DMS153 (cell line): ENCODE measurements at places on chromosomes 11 and 22.

GRCh38 chr11:93187290-93187689 is 10.5 kb downstream of the SLC36A4 start:
- no peak for DNase-seq

- DNase-seq = no peak
These were observed 218.6 kb downstream of the KIRREL3 start for GRCh38 chr11:126781942-126782341.

DNA sequence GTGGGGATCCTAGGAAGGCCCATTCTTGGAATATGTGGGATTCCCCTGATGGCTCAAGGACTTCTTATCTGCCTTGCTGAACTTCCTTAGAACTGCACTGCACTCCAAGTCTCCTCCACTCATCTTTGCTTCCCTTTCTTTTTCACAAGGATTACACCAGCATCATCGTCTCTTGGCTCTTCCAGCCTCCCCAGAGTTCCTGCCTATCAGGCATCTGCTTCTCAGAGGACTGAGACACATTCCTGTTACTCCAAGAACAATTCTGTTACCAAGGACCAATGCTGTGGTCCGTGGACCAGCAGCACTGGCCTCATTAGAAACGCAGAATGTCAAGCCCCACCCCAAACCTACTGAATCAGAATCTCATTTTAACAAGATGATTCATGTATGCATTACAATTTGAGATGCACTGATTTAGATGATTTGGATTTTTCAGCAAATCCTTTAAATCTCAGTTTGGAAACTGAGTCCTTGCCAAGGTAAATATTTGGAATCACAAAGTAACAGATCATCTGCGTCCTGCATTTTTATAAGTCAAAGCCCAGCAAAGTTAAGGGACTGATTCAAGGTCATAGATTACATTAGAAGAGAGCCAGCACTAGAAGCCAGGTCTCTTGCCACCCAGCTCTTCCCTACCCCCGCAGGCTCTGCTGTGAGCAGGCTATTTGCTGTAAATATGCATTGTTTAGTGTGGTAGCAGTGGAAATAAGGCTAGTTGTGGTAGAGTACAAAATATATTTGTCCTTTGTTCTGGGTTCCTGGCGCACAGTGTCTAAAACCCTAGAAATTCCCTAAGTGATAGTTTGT is 110.9 kb downstream of the SWAP70 start:
- DNase-seq = no peak

- DNase-seq = no peak
These were observed 177.5 kb upstream of the TMEM45B start for GRCh38 chr11:129637983-129638776.

GRCh38 chr11:114083391-114084252 is 24.1 kb downstream of the ZBTB16 start:
- DNase-seq = no peak

DNA sequence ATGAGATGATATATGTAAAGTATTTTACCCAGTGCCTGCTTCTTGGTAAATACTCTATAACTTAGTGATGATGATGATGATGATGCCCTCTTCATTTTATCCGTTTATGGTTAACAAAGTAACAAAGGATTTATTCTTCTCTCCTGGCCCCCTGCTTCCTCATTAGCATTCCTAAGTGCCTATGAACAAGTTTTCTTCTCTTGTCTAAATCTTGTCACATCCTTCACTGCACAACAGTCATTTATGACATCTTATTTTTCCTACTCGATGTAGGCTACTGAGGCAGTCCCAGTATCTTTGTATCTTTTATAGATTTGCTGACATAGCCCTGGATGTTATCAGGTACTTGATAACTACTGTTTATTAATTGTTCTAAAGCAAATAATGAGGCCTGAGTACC is 754.4 kb upstream of the ARHGAP42 start:
- DNase-seq = no peak

DNA sequence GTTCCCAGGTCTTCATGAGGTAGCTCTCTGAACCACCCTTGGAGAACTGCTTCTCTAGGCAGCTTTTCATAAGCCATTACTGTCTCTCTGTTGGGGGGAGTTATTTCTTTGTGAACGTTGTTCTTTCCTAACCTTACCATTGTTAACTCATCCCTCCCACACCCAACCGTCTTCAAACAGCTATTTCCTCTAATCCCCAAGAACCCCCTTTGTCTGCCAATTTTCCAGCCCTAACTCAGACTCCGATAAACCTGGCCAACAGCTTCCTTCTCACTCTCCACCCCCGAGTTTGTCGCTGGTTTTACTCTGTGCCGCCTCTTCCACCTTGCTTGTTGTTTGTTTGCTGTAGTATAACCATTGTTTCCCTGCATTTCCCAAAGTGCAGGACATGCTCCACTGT is 131.5 kb downstream of the CCDC34 start:
- no peak for DNase-seq

- DNase-seq = no peak
These were observed 39.1 kb downstream of the MED15 start for GRCh38 chr22:20546541-20546950.

- DNase-seq = no peak
These were observed 276.5 kb downstream of the ETS1 start for GRCh38 chr11:128310676-128311445.

DNA sequence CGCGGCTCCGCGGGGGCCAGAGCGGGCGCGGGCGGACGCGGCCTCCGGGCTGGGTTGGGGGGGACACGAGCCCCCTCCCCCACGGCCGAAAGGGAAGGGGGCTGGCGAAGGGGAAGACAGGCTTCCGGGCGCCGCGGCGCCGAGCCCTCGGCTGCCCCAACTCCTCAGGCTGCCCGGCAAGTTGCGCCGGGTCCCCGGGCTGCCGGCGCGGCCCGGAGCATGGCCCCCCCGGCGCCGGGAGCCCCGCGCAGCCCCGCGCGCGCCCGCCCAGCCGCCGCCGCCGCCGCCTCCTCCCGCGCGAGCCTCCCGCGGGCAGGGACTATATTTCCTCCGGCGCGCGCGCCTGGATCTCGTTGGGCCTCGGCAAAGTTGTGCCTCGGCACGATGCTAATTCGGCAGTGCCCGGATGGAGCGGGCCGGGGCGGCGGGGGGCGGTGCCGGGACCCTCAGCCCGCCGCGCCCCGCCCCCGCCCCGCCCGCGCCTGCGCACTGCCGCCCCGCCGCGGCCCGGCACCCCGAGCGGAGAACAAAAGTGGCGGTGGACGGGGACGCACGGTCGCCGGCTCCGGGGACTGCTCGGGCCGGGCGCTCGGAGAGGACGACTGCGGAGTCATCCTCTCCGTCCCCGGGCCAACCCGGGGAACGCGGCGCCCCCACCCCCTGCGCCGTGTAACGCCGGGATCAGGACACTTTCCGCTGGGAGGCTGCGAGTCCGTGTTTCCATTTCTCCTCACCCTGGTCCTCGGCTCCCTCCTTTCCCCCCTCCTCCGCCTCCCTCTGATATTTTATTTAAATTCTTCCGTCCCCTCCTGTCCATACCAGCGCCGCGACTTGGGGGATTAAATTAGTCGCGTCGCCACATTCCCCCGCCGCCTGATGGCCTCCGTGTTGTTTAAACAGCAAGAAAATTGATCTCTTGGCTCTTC is at the start of gene PHF21B:
Gene PHF21B (minus strand): TSS at position 400 of the 926 bp plus-strand sequence. CDS start 456 bp downstream, outside the sequence.
- DNase-seq = peak; percentile 42

GRCh38 chr11:122756417-122756816 is 81.9 kb upstream of the CRTAM start:
- DNase-seq = no peak

DNA sequence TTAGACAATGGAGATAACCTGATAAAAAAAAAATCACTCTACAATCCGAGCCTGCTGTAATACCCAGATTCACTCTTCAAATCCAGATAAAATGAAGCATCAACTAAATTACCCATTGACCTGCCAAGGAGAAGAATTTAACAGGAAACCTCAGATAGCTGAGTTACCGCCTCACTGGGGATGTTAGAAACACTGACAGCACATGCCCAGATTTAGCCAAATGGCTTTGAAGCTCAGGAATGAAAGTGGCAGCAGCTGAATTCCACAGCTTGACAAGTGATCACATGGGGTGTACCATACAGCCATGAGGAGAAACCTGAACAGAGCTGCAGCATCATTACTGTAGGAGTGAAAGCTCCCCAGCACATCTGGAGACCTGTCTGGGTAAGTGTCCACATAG is 807.6 kb downstream of the DLG2 start:
- no peak for DNase-seq

DNA sequence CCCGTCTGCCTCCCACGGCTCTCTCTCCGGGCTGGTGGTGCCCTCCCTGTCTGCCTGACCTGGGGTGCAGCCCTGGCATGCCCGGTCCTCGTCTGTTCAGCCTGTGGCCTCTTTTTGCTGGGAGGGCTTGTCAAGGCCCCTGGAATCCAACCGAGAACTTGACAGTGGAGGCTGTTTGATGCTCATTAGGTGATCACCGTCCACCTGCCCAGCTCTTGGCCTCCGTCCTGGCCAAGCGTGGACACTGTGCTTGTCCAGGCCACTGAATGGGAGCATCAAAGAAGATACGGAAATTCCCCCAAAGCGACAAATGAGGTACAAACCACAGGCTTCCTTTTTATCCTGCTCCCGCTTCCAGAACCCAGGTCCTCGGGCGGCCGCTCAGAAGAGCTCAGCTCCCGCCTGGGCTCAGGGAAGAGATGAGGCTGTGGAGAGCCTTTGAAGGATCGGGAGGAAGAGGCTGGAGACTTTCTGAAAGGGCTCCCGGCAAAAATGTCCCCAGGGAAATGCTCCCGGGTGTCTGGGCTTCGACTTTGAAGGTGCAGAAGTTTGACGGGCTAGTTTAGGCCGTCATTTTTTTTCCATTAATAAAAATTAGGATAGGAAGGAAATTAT is 1273.9 kb downstream of the BRD1 start:
- no peak for DNase-seq

DNA sequence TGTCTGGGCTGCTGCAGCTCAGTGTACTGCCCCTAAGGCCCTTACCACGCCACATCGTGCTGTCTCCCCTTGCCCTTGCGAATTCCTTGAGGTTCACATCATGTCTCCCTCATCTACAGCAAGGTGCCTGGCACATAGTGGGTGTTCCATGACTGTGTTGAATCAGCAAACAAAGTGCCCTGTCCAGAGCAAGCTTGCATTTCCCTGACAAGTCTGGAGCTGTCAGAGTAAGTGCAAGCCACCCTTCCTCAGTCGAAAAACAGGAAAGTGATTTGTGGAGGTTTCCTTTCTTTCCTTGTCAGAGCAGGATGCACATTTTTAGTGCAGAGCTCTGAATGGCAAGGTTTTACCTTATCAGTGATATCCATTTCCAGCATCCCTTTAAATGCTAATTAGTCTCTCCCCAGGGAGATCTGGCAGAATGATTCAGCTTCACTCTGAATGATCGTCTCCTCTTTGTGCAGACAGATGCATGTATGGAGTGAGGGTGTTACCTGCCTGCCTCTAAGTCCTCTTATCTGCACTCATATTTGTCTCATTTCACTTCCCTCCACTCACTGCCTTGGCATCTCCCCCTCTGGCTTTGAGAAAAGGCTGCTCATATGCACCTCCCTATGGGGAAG is 331.2 kb downstream of the TMEM135 start:
- peak; percentile 82 for DNase-seq

GRCh38 chr11:33507967-33508366 is 192.7 kb downstream of the C11orf91 start:
- no peak for DNase-seq

- DNase-seq = peak; percentile 70
These were observed 6.7 kb upstream of the AP1B1 start for GRCh38 chr22:29394931-29395581.

- DNase-seq = no peak
These were observed 17.2 kb downstream of the KIAA1671 start for GRCh38 chr22:24969560-24970301.

DNA sequence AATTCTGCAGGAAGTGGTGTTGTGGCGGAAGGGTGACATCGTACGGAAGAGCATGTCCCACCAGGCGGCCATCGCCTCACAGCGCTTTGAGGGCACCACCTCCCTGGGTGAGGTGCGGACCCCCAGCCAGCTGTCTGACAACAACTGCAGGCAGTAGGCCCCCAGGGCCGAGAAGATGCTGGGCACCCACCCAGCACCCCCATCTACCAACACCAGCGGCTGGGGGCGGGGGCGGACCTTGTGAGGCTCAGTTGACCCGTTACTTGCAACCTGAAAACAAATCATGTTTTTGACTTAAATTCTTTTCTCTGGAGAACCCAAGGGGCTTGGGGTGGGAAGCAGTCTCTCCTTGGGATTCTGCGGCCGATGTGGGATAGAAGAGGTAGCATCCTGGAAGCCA is 7.7 kb downstream of the THYN1 start:
- no peak for DNase-seq

DNA sequence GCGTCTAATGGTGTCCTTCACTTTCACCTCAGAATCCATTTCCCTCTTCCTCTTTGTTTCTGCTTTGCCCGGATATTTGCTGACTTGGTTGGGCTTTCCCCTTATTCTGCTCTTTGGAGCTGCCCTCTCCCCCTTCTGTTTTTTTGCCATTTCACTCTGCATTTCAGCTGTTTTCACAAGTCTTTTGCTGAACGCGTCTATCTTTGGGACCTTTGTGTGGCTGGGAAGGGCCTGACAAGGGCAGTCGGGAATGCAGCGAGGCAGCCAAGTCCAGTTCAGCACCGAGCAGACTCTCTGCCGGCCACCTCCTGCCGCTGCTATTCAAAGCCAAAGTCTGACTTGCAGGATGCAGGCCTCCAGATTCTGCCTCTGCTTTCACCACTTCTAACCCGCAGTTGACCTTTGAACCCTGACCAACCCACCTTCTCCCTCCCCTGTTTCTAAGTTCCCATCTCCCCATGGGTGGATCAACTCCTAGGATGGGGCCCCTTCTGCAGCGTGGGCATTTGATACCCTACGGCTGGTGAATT is 38.2 kb downstream of the FEZ1 start:
- no peak for DNase-seq

DNA sequence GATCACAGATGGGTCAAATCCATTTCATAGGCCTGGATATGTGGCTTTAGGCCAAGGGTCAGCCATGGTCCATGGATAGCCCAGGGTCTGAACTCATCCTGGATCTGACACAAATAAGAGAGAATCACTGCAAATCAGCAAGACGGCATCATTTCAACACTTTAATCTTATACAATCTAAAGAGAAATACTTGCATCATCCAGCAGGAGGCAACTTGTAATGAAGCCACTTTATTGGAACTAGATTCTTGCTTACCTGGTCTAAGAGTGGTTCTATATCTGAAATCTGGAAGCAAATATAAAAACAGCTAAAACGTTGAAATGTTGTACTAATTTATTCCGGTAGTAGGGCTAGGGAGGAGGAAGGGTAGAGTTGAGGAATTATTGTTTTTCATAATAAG is 870.1 kb downstream of the JRKL start:
- DNase-seq = no peak

DNA sequence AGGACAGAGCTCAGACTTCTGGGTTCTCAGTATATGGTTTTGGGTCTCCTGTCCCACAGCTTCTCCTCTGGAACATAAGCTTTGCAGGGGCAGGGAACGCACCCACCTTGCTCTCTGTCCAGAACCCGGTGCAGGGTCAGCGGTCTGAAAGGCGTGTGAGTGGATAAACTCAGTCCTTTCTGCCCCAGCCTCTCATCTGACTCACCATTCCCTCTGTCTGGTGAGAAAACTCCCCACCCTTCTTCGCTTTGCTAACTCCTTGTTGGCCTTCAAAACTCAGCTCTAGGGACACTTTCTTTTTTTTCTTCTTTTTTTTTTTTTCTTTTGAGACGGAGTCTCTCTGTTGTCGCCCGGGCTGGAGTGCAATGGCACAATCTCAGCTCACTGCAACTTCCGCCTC is 68.9 kb upstream of the NUP50 start:
- no peak for DNase-seq

GRCh38 chr11:297051-297585 is 2.2 kb downstream of the IFITM5 start:
- no peak for DNase-seq

GRCh38 chr22:47128622-47129215 is 366.3 kb downstream of the TBC1D22A start:
- no peak for DNase-seq
